ENCODE measurements at places on chromosomes 6 and 20.

GRCh38 chr6:29750709-29751108 lies 27.5 kb downstream of the HLA-F start:
- no peak for DNase-seq

DNA sequence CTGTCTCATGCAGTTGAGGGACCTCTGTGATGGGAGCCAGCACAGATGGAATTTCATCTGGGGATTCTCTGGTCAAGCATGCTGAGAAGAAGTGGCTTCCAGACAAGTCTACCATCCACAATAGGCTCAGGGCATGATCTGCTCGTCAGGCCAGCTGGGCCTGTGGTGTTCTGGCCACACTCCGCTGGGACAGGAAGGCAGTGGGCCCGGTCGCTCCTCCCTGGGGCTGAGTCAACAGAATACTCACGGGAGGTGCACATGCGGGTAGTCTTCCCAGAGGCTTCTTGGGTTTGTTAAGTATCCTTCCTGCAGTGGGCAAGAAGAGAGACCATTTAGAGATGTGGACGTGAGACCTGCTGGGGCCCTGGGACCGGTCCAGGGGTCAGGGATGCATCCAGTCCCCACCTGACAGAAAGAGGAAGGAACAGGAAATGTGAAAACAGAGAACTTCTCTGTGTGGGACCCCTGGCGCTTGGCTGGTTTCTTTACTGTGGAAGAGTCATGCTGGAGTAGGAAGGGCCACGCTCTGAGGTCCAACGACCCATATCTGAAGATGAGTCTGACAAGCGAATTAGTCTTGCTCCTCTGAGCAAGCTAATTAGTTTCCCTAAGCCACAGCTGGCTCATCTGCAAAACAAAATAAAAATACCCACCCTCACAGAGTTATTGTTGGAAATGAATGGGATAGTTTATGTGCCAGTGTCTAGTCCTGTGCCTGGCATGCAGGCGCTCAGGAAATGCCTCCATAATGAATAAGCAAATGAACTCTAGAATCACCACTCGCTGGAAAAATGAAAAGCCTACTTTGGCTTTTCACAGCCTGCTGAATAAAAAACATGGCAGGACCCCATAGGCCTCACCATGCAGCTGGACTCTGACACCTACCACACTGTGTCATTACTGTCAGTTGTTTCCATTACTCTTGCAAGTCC lies 67.3 kb downstream of the TRAM2 start:
- DNase-seq, result no peak

- DNase-seq, result peak; percentile 67
Measured at GRCh38 chr20:60262967-60263603, 304.9 kb downstream of the CDH26 start.

DNA sequence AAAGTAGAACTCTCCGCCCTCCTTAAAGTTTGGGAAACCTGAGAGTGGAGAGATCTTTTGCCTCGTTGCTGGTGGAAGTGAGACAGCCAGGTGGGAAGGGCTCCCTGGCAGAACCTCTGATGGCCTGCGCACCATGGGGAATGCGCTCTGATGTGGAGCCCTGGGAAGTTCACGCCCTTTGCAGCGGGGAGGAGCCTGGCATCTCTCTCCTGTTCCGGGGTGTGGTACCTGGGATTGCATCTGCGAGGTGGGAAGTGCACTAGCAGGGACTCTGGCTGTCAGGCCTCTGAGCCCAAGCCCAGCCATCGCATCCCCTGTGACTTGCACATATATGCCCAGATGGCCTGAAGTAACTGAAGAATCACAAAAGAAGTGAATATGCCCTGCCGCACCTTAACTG lies 159.8 kb downstream of the AKAP7 start:
- DNase-seq, result no peak

DNA sequence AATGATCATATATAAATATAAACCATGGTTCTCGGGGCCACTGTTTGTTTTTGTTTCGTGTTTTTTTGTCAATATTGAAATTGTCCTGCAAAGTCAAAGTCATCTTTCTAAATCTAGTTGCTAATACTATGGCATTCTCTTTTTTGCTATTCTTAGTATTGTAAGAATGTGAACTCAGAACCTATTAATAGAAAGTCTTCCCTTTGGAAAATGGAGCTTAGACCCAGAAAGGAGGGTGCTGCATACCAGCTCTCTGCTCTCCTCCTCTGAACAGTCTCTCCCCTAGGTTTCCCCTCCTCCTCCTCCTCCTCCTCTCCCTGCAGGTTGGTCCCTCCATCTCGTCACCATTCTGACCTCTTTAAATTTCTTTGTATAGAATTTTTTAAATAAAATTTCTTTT lies 150.4 kb upstream of the CCN2 start:
- no peak for DNase-seq

GRCh38 chr20:48711696-48712464 lies 115.9 kb downstream of the PREX1 start:
- no peak for DNase-seq

DNA sequence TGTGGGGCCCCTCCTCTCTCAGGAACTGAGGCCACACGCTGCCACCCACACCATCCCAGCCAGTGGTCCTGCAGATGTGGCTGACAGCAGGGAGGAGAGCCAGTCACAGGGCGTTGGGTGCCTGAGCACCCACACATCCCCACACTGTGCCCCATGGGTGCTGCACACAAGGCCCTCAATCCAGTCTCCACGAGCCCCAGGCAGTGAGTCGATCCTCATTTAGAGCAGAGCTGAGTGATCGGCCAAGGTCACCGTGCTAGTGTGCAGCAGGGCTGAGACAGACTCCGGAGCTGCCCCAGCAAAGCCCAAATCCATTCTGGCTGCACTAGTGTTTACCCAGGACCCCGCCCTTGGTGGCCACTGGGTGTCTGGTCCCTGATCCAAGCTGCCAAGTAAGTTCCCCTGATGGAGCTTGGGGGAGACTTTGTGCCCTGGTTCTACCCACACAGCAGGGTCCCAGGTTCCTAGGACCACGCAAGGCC lies 9.0 kb downstream of the C20orf203 start:
- DNase-seq, result no peak

- DNase-seq, result no peak
Measured at GRCh38 chr6:81708113-81708699, 44.3 kb downstream of the TENT5A start.

Data from HTR-8/SVneo (cell line).